Stimulated activated CD4-positive, alpha-beta T cell treated with anti-CD3 and anti-CD28 coated beads, Interleukin-15, amount 100 ng/mL, for 1 hour (primary cell): ENCODE measurements at places on chromosomes 11 and 22.

DNA sequence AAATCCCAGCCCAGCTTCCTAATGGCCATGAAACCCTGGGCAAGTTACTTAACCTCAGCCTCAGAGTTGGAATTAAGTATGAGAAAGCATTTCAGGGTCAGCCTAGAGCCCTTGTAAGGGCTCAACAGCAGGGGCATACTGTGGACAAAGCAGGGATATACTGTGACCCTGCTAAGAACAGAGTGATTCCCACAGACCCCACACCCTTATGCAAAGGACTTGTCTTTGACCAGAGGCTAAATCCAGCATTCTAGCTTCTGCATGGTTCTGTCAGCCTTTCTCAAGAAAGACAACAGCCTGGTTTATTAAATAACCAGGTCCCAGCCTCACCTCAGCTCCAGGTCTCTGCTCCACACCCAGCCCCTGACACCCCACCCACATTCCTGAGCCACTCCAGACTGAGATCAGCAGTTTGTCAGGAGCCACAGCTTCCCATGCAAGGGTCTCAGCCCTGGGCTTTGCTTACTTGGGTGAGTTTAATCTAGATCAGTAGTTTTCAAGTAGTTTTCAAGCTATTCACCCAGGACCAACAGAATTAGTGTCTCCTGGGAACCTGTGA, 69.2 kb downstream of the GALNT18 start:
- DNase-seq: no peak

GRCh38 chr11:134819041-134819440, 407.0 kb upstream of the B3GAT1 start:
- DNase-seq: no peak

- DNase-seq: no peak
These were observed 1153.0 kb upstream of the TENM4 start for GRCh38 chr11:80593648-80594374.

DNA sequence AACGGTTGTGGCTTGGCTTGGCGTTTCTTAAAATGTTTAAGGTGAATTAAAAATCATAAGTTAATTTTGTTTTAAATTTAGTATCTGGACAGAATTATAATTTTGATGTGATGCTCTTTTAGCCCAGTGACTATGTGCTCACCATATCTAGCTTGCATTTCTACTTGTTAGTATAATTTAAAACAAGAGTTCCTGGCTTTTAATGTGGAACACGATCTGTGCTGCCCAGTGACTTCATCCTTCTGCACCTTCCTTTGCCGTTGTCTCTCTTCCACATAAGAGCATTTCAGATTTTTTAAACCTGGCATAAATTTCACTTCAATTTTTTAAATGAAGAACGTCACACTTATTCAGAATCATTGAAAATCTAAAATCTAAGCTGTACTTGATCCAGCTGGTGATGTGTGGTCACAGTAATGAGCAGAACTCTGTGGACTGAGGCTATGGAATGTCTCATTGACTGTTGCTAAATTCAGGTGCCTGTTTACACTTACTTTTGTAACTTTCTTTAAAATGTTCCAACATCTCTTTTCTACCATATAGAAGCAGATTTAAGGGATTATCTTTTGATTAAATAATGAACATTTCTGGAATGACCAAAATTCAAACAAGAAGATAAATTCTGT, 75.4 kb upstream of the ADSL start:
- no peak for DNase-seq

- DNase-seq: no peak
These were observed 2.9 kb downstream of the PGR start for GRCh38 chr11:101126551-101127196.

- DNase-seq: no peak
These were observed 54.3 kb upstream of the TNRC6B start for GRCh38 chr22:40123387-40123786.

DNA sequence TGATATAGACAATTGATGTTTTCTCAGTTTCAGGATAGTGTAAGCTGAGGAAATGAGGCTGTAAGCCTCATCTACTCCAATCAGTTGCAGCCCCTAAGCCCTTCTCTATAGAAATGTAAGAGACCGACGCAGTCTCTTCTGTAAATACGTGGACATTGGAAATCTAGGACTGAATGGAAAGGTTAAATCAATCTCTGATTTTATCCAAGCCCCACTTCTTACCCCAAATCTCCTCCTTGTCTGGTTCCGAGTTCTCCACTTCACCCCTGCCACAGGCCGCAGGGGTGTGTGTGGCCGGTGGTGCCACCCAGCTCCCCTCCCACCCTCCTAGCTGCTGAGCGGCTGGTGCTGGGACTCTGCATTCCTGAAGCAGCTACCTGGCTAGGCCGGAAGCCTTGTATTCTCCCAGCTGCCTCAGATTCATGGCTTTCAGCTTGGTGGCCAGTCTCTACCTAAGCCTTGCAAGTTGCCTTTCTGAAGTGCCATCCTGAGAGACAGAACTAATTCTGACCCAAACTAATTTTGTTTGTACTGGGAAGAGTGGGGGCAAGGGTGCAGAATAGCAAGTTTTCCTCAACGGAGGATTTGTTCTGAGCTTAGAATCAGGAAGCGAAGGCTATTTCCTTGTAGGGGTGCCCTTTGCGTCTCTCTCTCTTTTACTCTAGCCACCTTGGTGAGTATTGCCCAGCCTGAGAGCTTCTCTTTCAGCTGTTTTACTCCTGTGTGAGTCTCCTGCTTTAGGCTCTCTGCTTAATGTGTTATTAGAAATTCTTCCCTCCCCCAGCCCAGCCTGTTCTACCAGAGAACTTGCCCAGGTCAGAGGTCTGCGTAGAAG, 749 bp downstream of the VWA5A start:
- DNase-seq: no peak

- no peak for DNase-seq
These were observed 18.1 kb downstream of the TSPAN32 start for GRCh38 chr11:2319791-2320472.

- no peak for DNase-seq
These were observed 133.7 kb downstream of the TBC1D22A start for GRCh38 chr22:46896166-46896565.

- DNase-seq: no peak
These were observed 29.5 kb upstream of the ACR start for GRCh38 chr22:50708474-50708873.

- no peak for DNase-seq
These were observed 38.5 kb upstream of the COMT start for GRCh38 chr22:19903031-19903430.
